ENCODE measurements at places on chromosomes 13 and 19.

DNA sequence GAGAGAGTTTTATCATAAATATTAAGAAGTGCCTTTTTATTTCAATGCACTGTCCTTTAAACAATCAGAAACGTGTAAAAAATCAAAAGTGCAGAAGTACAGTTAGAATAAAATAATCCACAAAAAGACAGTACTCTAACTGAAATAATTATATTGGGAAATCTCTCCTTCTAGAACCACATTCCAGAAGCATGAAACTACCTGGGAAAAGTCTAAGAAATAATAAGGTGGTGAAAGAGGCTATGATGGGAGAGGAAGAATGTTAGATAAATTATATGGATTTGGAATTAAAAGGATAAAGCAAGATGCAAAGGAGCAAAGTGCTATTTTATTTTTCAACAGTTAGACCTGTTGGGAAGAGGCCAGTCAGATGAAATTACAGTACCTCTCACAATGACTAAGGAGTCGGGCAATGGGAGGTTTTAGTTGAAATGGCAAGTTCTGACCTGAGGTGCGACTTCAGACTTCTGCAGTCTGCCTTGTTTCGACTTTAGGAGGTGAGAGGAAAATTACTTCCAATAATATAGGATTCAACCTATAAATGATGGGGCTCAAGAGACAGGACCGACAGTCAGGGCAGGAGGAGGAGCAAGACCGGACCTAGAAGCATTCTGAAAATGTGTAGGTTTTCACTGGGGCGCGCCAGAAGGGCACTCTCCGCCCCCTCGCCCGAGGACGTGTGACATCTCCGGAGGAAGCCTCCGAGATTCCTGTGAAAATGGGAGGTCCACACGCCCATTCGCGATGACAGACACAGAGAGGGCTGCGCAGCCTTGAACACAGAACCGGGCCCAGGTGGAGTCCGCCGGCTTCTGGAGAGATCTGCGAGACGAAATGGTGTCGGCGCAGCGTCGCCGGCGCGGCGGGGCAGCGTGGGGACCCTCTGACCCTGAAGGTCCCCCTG lies 717 bp downstream of the SPRYD7 start:
- no peak for DNase-seq

DNA sequence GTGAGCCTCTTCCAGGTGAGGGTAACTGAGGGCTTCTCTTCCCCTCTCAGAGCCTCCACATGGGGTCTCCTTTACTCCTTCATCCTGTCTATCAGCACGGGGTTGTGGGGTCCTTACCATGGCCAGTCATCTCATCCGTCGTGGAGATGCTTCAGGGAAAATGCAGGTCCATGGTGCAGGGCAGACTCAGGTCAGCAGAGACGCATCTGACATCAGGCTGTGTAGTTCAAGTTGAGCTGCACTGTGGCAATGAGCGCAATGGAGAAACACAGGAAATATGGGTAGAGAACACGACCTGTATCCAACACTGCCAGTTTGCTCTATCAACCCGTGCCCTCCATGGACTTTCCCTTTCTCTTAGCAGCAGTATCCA lies 13.9 kb downstream of the LILRA5 start:
- DNase-seq: no peak

DNA sequence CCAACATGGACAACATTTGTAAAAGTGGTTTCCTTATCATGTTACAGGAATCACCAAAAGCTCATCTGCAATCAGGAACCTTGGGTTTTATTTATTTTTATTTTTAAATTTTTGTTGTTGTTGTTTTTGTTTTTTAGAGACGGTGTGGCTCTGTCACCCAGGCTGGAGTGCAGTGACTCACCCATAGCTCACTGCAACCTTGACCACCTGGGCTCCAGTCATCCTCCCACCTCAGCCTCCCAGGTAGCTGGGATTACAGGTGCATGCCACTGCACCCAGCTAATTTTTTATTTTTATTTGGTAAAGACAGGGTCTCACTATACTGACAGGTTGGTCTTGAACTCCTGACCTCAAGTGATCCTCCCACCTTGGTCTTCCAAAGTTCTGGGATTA lies 13.6 kb upstream of the SERP2 start:
- DNase-seq: no peak

DNA sequence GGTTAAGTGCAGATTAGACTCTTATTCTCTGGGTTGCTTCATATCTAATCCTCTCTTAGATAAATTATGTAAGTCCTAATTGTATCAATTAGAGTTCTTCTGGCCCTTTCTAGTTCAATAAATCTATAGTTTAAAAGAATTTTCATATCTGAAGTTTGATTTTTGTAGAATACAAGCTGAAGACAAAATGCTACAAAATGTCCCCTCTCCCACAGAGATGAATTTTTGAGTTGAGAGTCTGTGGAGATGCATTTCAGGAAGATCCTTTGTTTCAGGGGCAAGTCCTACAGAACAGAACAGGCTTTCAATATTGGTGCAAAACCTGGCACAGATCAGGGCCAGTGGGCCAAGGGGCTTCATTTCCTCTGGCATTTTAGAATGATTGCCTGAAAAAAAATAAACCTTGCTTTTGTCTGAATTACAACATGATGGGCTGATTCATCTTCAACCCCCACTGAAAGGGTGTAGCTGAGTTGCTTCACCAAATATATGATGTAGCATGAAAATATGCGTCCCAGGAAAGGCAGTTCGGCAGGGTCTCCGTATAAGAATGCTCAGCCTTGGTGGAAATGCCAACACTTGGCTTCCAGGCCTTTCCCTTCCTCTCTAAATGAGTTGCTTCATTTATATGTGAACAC lies 6.4 kb upstream of the IPO5 start:
- DNase-seq: no peak

GRCh38 chr13:20696073-20696472 lies 7.4 kb upstream of the IL17D start:
- DNase-seq: no peak

DNA sequence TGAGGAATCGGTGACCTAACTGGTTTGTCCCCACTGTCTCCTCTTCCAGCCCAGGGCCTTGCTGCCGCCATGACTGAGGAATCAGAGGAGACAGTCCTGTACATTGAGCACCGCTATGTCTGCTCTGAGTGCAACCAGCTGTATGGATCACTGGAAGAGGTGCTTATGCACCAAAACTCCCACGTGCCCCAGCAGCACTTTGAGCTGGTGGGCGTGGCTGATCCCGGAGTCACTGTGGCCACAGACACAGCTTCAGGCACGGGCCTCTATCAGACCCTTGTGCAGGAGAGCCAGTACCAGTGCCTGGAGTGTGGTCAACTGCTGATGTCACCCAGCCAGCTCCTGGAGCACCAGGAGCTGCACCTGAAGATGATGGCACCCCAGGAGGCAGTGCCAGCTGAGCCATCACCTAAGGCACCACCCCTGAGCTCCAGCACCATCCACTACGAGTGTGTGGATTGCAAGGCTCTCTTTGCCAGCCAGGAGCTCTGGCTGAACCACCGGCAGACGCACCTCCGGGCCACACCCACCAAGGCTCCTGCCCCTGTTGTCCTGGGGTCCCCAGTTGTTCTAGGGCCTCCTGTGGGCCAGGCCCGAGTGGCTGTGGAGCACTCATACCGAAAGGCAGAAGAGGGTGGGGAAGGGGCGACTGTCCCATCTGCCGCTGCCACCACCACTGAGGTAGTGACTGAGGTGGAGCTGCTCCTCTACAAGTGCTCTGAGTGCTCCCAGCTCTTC lies 2.7 kb downstream of the ZNF574 start:
- no peak for DNase-seq

DNA sequence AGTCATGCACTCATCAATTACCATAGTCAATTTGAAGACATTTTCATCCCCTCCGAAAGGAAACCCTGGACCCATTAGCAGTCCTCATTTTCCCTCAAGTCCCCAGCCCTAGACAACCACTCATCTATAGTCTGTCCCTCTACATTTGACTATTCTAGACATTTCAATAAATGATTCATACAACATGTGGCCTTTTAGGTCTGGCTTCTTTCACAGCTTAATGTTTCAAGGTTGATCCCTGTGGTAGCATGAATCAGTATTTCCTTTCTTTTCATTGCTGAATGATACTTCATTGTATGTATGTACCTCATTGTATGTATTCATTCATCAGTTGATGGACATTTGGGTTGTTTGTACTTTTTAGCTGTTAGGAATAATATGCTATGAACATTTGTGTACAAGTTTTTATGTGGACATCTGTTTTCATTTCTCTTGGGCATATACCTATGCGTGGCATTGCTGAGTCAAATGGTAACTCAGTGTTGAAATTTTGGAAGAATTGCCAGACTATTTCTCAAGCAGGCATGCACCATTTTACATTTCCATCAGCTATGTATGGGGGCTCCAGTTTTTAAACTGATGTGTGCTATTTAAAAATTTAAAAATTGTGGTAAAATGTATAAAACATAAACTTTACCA lies 18.4 kb downstream of the SPATA13 start:
- no peak for DNase-seq

DNA sequence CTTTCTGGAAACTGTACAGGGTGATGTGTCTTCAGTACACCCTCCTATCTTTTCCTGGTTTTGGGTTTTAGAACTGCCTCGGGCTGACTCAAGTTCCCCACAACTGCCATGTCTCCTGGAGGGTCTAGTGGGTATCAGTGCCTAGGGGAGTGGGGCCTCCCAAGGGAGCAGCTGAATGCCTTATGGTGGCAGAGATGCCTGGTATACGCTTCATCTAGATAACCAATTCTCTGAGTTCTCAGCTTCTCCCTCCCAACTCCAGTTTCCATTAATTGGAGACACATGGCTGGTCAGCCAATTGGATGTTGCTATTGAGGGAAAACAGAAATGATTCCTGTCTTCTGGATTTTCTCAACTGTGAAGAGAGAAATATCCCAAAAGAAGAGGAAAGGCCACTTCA lies 12.8 kb downstream of the ZNF439 start:
- DNase-seq: no peak

DNA sequence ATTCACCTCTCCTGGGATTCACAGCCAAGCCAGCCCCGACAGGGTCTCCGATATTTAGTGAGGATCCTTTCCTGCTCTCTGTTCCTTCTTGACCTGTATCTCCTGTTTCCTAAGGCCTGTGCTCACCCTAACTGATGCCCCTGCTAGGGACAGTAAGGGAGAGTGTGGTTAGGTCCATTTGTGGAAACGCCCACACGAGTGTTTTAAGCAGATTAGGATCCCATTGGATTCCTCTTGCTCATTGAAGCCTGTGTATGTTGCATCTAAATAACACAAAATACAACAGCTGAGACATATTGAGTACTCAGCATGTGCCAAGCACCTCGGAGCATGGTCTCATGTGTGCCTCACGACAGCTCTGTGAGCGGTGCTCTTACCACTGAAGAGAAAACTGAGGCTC lies 64.9 kb downstream of the EFNB2 start:
- DNase-seq: no peak

GRCh38 chr13:103510007-103510535 lies 443.9 kb upstream of the SLC10A2 start:
- no peak for DNase-seq

DNA sequence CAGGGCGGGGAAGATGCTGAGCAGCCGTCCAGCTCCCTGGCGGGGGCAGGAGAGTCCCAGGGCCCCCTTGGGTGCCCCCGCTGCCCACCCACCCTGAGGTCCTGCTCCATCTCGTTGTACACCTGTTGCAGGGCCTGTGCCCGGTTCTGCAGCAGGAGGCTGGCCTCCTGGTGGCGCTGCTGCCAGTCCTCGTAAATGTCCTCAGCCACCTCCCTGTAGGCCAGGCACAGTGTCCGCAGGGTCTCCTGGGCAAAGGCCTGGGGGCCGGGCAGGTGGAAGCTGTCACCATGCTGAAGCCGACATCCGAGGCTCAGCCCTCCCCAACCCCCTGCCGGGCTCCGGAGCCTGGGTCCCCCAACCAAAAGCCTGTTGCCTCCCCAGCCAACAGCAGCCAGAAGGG lies 20.2 kb downstream of the ATP8B3 start:
- DNase-seq: no peak

DNA sequence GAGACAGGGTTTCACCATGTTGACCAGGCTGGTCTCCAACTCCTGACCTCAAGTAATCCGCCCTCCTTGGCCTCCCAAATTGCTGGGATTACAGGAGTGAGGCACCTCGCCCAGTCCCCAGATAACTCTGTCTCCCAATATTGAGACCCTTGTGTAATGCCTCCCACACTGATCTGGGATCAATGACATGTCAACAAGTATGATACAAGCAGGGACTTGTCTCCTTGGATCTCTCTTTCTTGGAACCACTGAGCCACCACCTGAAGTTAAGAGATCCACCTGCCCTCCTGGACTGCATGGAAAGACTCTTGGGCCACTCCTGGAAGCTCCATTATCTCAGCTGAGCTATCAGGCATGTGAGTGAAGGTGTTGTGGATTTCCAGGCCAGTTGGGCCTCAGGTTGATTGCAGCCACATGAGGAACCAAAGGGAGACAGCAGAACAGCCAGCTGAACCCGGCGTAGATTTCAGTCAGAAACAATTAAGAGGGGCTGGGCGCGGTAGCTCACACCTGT lies 15.1 kb downstream of the NFKBID start:
- DNase-seq: no peak

DNA sequence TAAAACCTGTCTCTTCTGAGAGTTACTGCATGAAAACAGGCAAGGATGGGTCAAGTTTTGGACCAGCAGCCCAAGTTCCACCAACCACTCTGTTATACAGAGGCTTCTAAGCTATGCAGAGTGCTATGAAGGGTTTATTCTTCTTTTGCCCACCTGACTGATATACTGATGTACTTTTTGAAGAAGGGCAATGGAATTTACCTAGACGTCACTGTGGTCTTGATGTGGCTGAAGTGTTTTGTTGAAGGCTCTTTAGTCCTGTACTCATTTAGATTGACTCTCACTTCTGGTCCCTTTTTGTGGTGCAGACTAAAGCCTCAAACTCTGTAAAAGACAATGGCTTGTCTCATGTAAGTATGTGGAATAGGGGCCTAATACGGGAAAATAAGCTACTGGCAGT lies 92.0 kb downstream of the DGKH start:
- DNase-seq: no peak

GRCh38 chr13:71290963-71291841 lies 575.8 kb downstream of the DACH1 start:
- no peak for DNase-seq

GRCh38 chr19:29292153-29292552 lies 79.2 kb upstream of the UQCRFS1 start:
- no peak for DNase-seq

GRCh38 chr19:15675560-15675959 lies 2.7 kb downstream of the CYP4F12 start:
- no peak for DNase-seq

GRCh38 chr19:45297674-45298073 lies 25.0 kb downstream of the CKM start:
- no peak for DNase-seq

GRCh38 chr19:38049105-38049649 lies 142.2 kb downstream of the SIPA1L3 start:
- DNase-seq: no peak

- DNase-seq: no peak
Observed at GRCh38 chr13:23915308-23915707, 18.0 kb upstream of the C1QTNF9B start.

DNA sequence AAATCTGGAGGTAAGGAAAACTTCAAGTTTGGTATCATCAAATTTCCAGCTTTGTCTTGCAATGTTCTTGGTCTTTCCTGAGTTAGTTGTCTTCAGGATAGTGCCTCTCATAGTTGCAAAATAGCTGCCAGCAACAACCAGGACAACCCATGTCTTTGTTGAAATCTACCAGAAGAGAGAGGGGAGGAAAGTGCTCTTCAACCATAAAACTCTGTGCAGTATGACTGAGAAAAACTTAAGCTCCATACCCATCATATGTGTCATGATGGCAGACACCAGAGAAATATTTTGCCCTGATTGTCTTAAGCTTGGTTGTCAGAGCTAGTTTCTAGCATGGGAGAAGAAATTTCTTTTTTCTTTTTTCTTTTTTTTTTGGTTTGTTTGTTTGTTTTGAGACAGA lies 103.3 kb downstream of the SPRY2 start:
- DNase-seq: no peak

- DNase-seq: no peak
Observed at GRCh38 chr19:47253467-47253881, 2.9 kb upstream of the CCDC9 start.

Data from NCI-H446 treated with DMSO at 0.1 percent for 48 hours (cell line).